Mesothelial cell of epicardium (in vitro differentiated cells): ENCODE measurements at places on chromosomes 6 and 20. TPM values are rescaled to one million over a fixed set of nuclear protein-coding genes. Genes with fewer than 3 reads are reported as not detected.

DNA sequence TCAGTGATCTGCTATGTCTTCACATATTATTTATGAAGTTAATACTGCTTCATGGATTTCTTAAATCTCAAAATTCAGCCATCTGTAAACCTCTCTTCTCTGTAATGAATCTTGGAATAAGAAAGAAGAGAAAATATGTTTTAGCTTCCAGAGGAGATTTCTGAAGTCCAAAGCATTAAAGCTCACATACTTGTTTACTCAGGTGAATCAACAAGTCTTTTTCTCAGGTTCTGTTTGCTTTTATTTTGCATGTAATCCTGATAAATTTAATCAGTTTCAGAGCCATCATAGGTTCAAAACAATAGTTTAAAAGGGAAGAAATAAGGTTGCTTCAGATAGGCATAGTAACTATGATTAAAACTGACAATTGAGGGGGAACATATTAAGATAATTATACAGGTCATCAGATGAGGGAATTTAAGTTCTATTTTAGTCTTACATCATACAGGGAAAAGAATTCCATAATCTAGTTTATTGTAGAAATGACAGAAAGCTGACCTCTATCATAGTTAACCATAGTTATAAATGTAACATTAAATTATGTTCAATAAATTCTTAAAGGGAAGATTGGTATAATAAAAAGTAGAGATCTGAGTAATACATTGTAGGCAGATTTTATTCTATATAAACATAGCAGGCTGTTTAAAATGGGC is 716.2 kb downstream of the EYS start:
- DNase-seq: no peak
- no peak overlapping the region for H3K4me3 ChIP-seq
- no peak overlapping the region for H3K27ac ChIP-seq

DNA sequence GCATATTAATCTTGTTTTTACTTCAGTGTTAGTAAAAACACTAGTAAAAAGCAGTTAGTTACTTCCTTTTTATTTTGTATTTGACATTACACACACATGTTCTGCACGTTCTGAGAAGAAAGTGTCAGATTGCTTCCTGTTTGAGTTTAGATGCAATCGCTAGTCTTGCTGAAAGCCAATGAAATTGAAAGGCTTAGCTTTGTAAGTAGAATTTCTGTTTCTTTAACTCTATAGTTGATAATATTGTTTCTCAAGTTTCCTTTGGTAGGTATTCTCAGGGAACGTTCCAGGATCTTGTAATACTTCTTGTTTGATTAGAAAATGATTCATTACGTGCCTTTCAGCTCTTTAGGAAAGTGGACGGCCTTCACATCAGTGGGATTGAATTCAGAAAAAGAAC is 55.0 kb downstream of the CDKAL1 start:
- no peak overlapping the region for H3K4me3 ChIP-seq
- DNase-seq: no peak
- H3K36me3 ChIP-seq: peaks cover 35% of the 10 kb centered on the region
- H3K4me1 ChIP-seq: peaks cover 29% of the 10 kb centered on the region
- no peaks in the 10 kb centered on the region for H3K27me3 ChIP-seq

- H3K27me3 ChIP-seq: peaks cover 14% of the 10 kb centered on the region
- no peak for DNase-seq
- H3K4me3 ChIP-seq: no peak overlapping the region
- H3K27ac ChIP-seq: no peak overlapping the region
- H3K4me1 ChIP-seq: peaks cover 12% of the 10 kb centered on the region
These were observed 3.7 kb upstream of the FKBPL start for GRCh38 chr6:32133786-32134185.

GRCh38 chr6:24897186-24897585 is 38.6 kb downstream of the RIPOR2 start:
- H3K36me3 ChIP-seq: no peaks in the 10 kb centered on the region
- no peak for DNase-seq
- H3K4me3 ChIP-seq: no peak overlapping the region
- H3K27ac ChIP-seq: no peak overlapping the region
- H3K27me3 ChIP-seq: no peaks in the 10 kb centered on the region
- no peaks in the 10 kb centered on the region for H3K4me1 ChIP-seq

GRCh38 chr20:37745553-37745952 is 51.7 kb downstream of the CTNNBL1 start:
- H3K27ac ChIP-seq: no peak overlapping the region
- DNase-seq: no peak

The RIPPLY2 gene
- total RNA-seq: not detected in 3 replicates

The JPH2 gene
- 3.4 to 4.2 TPM (median 3.5 TPM) in 3 replicates for total RNA-seq

The NFS1 gene
- 16.5 to 19.6 TPM (median 18.9 TPM) in 3 replicates for total RNA-seq
